ENCODE measurements at places on chromosomes 1 and 21.

DNA sequence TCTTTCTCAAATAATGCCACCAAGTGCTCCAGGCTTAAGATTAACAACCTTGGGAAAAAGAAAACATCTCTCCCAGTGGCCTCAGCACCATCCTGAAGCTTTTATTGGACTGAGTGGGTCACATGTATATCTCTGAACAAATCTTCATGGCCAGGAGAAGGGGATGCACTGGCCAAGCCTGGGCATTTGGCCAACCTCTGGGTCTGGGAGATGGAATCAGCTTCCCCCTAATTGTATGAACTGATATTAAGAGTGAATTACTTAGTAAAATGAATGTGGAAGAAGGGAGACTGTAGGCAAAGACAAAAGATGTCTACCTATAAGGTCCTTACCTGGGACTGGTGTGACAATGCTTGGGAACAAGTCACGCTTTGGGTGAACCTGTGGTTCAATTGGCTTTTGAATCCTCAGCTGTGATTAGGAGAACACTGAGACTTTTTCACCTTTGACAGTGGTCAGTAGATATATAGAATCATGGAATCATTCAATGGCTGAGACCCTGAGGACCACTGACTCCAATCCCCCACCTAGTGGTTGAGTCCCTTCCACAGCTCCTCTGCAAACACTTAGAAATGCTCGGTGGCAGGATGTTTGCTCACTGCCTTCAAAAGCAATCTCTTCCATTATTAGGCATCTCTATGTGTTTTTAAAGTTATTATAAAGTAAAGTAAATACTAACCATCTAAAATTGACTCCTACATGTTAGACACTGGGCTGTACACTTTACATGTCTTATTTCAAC is 102.6 kb upstream of the ATP1A1 start:
- peaks cover 4% of the 10 kb centered on the region for H3K4me1 ChIP-seq
- H3K27ac ChIP-seq = no peak overlapping the region
- H3K4me3 ChIP-seq = no peak overlapping the region
- no peaks in the 10 kb centered on the region for H3K36me3 ChIP-seq
- no peaks in the 10 kb centered on the region for H3K27me3 ChIP-seq

- H3K4me3 ChIP-seq = no peak overlapping the region
- H3K27ac ChIP-seq = no peak overlapping the region
- no peaks in the 10 kb centered on the region for H3K27me3 ChIP-seq
- H3K4me1 ChIP-seq = peaks cover 23% of the 10 kb centered on the region
- no peak for DNase-seq
These were observed 67.6 kb downstream of the TPR start for GRCh38 chr1:186307445-186307844.

DNA sequence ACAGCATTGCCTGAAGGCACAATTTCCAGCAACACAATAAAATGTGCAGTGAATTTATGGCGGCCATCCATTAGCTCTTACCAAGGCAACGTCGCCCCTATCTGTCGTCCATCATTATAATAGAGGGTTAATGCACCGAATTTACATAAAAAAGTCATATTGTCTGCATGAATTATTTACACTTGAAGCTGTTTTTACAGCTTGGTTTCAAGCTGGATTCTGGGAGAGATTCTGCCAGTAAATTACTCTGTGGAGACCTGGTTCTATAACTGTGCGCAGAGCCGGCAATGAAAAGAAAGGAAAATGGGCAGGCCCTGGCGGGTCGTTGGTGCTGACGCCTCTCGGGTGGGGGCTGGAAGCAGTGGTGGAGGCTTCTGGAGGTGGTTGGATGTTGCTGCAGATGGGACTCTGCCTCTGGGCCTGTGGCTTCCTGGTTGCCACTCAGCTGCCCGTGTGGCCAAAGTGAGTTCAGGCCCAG is 48.9 kb upstream of the POU3F1 start:
- H3K4me3 ChIP-seq = no peak overlapping the region
- no peak overlapping the region for H3K27ac ChIP-seq
- no peaks in the 10 kb centered on the region for H3K4me1 ChIP-seq

DNA sequence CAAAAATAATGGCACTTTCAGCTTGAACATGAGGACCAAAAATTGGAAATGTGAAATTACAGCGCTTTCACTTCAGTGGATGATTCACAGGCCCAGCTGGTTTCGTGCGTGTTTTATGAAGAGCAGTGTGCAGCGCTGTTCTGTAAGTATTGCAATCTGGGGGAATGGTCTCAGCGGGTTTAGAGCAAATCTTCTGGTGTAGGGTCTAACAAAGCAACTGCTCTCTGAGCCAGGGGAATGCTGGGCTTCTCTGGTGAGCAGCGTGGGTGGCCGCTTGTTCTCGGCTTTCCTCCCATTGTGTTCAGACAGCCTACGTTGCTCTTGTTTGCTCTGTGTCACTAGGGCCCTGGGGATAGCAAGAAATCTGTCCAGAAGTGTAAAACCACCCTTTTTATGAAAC is 42.4 kb upstream of the GADD45A start:
- no peaks in the 10 kb centered on the region for H3K4me1 ChIP-seq
- no peak overlapping the region for H3K4me3 ChIP-seq
- H3K27ac ChIP-seq = no peak overlapping the region
- no peaks in the 10 kb centered on the region for H3K36me3 ChIP-seq
- no peaks in the 10 kb centered on the region for H3K27me3 ChIP-seq

GRCh38 chr1:67684526-67685066 is 405 bp upstream of the GADD45A start:
- H3K27me3 ChIP-seq = no peaks in the 10 kb centered on the region
- peaks cover 23% of the 10 kb centered on the region for H3K36me3 ChIP-seq
- H3K4me1 ChIP-seq = peaks cover 48% of the 10 kb centered on the region
- DNase-seq = no peak
- peak overlapping the region; percentile 92 for H3K4me3 ChIP-seq
- H3K27ac ChIP-seq = peak overlapping the region; percentile 95

DNA sequence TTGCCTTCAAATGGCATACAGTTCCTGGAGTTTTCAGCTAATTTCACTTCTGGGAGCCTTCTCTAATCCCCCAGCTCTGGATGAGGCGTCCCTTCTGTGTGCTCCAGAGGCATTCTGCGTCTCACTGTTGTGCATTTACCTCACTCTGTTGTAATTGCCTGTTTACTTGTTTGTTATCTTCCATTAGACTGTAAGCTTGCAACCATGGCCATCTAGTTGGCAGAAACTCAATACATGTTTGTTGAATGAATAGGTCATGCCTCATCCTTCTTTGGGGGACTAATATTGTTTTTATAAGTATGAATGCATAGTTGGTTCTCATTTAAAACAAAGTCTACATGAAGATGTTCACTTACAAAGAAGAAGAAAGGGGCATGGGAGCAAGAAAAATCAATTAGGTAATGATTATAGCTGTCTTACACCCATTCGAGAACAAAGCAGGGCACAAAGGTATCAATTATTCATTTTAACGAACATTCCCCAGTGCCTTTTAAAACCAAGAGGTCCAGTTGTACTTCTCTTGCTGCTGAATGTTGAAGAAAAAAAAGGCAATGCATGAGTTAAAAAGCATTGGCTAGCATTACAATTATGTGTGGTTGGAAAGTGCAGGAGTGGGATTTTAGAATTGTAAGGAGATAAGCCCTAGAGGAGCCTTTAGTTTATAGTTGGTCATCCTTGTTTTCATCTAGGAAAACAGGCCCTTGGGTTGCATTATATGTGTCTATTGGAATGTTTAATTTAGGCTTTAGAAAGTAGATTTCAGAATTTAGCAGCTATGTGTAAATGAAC is 6.0 kb downstream of the RGL1 start:
- peaks cover 17% of the 10 kb centered on the region for H3K27me3 ChIP-seq
- no peak overlapping the region for H3K4me3 ChIP-seq
- DNase-seq = no peak
- H3K4me1 ChIP-seq = peaks cover 7% of the 10 kb centered on the region
- H3K27ac ChIP-seq = no peak overlapping the region

- peaks cover 19% of the 10 kb centered on the region for H3K27me3 ChIP-seq
- peaks cover 30% of the 10 kb centered on the region for H3K36me3 ChIP-seq
- no peak for DNase-seq
- H3K27ac ChIP-seq = peak overlapping the region; percentile 97
- peak overlapping the region; percentile 99 for H3K4me3 ChIP-seq
These were observed 551 bp downstream of the ZRANB2 start for GRCh38 chr1:71080230-71080738.

GRCh38 chr1:165445388-165445787 is 462 bp upstream of the RXRG start:
- H3K4me3 ChIP-seq = no peak overlapping the region
- H3K36me3 ChIP-seq = no peaks in the 10 kb centered on the region
- H3K27me3 ChIP-seq = peaks cover 27% of the 10 kb centered on the region
- H3K27ac ChIP-seq = no peak overlapping the region
- DNase-seq = no peak

DNA sequence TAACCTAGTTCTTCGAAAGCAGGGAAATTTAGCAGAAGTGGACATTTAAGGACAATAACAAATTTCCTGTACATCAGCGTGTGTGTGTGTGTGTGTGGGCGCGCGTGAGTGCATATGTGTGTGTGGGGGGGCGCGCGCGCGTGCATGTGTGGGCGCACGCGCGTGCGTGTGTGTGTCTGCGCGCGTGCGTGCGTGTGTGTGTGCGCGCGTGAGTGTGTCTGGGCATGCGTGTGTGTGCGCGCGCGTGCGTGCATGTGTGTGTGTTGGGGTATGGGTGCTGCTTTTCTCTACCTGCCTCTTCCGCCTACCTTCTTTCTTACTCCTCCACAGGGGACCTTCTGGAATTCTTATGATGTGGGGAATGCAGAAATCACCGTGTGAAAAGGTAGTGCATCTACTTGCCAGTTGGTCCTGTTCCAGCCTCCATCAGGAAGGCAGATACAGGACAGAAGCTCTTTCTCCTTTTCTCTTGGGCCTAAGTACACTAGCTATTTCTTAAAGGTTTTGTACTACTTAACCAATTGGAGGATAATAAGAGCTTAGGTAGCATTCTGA is 165.4 kb upstream of the KCNK2 start:
- no peaks in the 10 kb centered on the region for H3K36me3 ChIP-seq
- no peaks in the 10 kb centered on the region for H3K4me1 ChIP-seq
- DNase-seq = no peak
- H3K4me3 ChIP-seq = no peak overlapping the region

GRCh38 chr1:200866521-200866920 is 6.3 kb upstream of the GPR25 start:
- H3K27ac ChIP-seq = no peak overlapping the region
- DNase-seq = peak; percentile 67
- H3K36me3 ChIP-seq = no peaks in the 10 kb centered on the region
- H3K27me3 ChIP-seq = peaks cover 25% of the 10 kb centered on the region
- no peak overlapping the region for H3K4me3 ChIP-seq
- H3K4me1 ChIP-seq = peaks cover 54% of the 10 kb centered on the region

GRCh38 chr1:15346346-15347030 is 63.2 kb upstream of the EFHD2 start:
- no peak overlapping the region for H3K4me3 ChIP-seq
- H3K36me3 ChIP-seq = no peaks in the 10 kb centered on the region
- peaks cover 43% of the 10 kb centered on the region for H3K27me3 ChIP-seq
- no peak overlapping the region for H3K27ac ChIP-seq

DNA sequence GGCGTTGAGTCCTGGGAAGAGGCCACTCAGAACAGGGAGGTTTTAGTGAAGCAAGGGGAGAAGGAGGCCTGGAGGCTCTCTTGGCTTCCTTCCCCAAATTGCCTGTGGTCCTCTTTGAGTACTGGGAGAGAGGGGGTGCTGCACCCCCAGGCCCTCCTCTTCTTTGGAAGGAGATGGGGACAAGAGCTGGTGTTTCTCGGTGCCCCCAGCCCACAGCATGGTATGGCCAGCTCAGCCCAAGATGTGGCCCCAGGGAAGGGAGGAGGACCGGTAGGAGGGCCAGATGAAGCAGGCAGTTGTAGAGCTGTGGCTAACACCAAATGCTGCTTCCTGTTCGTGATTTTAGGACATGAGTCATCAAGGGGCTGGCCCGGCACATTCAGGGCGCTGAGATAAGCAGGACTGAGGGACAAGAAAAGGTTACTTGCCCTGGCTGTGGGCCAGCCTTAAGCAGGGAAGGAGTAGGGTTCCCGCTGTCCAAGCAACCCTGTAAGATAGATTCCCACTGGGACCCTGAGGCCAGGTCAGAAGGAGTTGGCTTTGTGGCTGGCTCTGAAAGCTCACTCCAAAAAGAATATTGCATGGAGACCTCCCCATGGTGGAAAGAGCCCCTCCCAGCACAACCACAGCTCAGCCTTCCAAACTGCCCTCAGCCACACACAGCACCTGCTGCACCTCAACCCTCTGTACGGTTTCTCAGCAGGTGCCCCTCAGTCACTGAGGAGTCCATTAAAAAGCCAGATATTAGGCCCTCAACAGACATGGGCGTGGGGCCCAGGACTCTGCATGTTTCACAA is 4.9 kb upstream of the TNFRSF1B start:
- peak overlapping the region; percentile 82 for H3K27ac ChIP-seq
- H3K4me3 ChIP-seq = peak overlapping the region; percentile 42
- no peaks in the 10 kb centered on the region for H3K36me3 ChIP-seq
- peak; percentile 78 for DNase-seq
- no peaks in the 10 kb centered on the region for H3K27me3 ChIP-seq
- peaks cover 86% of the 10 kb centered on the region for H3K4me1 ChIP-seq

GRCh38 chr1:34405266-34405959 is 228.7 kb downstream of the C1orf94 start:
- H3K4me1 ChIP-seq = no peaks in the 10 kb centered on the region
- no peak overlapping the region for H3K4me3 ChIP-seq
- H3K27me3 ChIP-seq = peaks cover 5% of the 10 kb centered on the region
- no peak for DNase-seq

GRCh38 chr1:178885869-178886268 is 15.0 kb upstream of the ANGPTL1 start:
- no peak overlapping the region for H3K4me3 ChIP-seq
- peaks cover 6% of the 10 kb centered on the region for H3K4me1 ChIP-seq
- no peaks in the 10 kb centered on the region for H3K27me3 ChIP-seq
- H3K27ac ChIP-seq = no peak overlapping the region

GRCh38 chr1:233565313-233565712 is 48.6 kb upstream of the KCNK1 start:
- no peaks in the 10 kb centered on the region for H3K36me3 ChIP-seq
- no peak overlapping the region for H3K4me3 ChIP-seq
- DNase-seq = no peak
- no peaks in the 10 kb centered on the region for H3K4me1 ChIP-seq

DNA sequence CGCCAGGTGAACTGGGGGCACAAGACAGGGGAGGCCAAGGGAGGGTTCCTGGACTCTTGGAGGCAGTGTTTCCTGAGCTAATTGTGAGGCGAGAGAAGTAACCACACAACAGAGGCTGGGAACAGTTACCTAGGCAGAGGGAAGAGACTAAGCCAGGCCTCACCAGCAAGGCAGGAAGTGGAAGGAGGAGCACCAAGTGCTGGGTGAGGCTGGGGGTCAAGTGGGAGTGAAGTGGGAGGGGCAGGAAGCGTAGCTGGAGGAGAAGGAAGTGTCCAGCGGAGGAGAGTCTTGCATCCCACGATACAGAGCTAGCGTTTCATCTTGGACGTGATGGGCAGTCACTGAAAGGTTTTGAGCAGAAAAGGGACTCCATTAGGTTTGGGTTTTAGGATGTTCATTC is 48.3 kb upstream of the CAPZB start:
- H3K4me1 ChIP-seq = no peaks in the 10 kb centered on the region
- no peaks in the 10 kb centered on the region for H3K27me3 ChIP-seq
- no peak for DNase-seq
- no peak overlapping the region for H3K27ac ChIP-seq
- H3K36me3 ChIP-seq = peaks cover 2% of the 10 kb centered on the region

GRCh38 chr1:1422465-1423244 is 1.6 kb upstream of the ANKRD65 start:
- H3K36me3 ChIP-seq = no peaks in the 10 kb centered on the region
- H3K4me3 ChIP-seq = no peak overlapping the region
- peaks cover 12% of the 10 kb centered on the region for H3K4me1 ChIP-seq
- no peak overlapping the region for H3K27ac ChIP-seq
